Epithelial cell of umbilical artery (primary cell): ENCODE measurements at places on chromosomes 3 and 15. TPM values are rescaled to one million over a fixed set of nuclear protein-coding genes. Genes with fewer than 3 reads are reported as not detected.

The PLAAT1 gene
- not detected in 2 replicates for total RNA-seq

The TGM5 gene
- not detected in 2 replicates for total RNA-seq

The GOLGA6L7 gene
- total RNA-seq: not detected in 2 replicates

The RHOV gene
- total RNA-seq: under 0.01 and 0.15 TPM in 2 replicates

The NOX5 gene
- total RNA-seq: not detected in 2 replicates

The ILDR1 gene
- not detected in 2 replicates for total RNA-seq
